ENCODE measurements at places on chromosomes 7 and 10. TPM values are rescaled to one million over a fixed set of nuclear protein-coding genes. Genes with fewer than 3 reads are reported as not detected.
A peak's percentile ranks its signal among the peaks of the same experiment; 100 is the strongest.

PRF1 gene
- 1.6 TPM for total RNA-seq

CYP3A5 gene
- 0.91 TPM for total RNA-seq

MUC3A gene
- total RNA-seq = not detected

DNA sequence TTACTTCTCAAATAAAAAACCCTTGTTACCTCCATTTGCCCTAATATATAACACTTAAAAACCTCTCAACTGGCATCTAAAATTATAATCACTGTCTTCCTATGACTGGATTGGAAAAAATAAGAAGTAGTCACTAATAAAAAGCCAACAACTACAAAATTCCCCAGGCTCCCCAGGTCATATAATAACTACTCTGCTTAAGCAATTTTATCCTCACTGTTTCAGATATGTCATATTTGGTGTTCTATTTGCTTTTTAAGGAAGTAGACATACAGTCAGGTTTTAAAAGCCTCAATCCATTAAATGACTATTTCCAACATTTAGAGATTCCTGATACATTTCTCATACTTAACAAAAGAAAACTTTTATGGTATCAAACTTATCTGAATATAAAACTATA lies 2.4 kb downstream of the H2AZ2 start:
- no peaks in the 10 kb centered on the region for H3K27me3 ChIP-seq
- no peak overlapping the region for H3K27ac ChIP-seq
- peaks cover 5% of the 10 kb centered on the region for H3K36me3 ChIP-seq
- no peak for DNase-seq
- H3K4me3 ChIP-seq = no peak overlapping the region
- peaks cover 46% of the 10 kb centered on the region for H3K4me1 ChIP-seq

- H3K27me3 ChIP-seq = no peaks in the 10 kb centered on the region
- H3K4me1 ChIP-seq = no peaks in the 10 kb centered on the region
- DNase-seq = no peak
These were observed 55.0 kb downstream of the EBF3 start for GRCh38 chr10:129909080-129909479.

GRCh38 chr10:128855618-128856428 lies 611.2 kb upstream of the MGMT start:
- peaks cover 43% of the 10 kb centered on the region for H3K4me1 ChIP-seq
- no peak overlapping the region for H3K4me3 ChIP-seq
- no peaks in the 10 kb centered on the region for H3K36me3 ChIP-seq
- peak; percentile 78 for DNase-seq
- no peaks in the 10 kb centered on the region for H3K27me3 ChIP-seq
- peak overlapping the region; percentile 82 for H3K27ac ChIP-seq

GRCh38 chr7:79922894-79923293 lies 211.7 kb upstream of the GNAI1 start:
- H3K27ac ChIP-seq = no peak overlapping the region
- no peak overlapping the region for H3K4me3 ChIP-seq
- DNase-seq = no peak
- no peaks in the 10 kb centered on the region for H3K27me3 ChIP-seq
- H3K36me3 ChIP-seq = no peaks in the 10 kb centered on the region
